Stimulated activated CD8-positive, alpha-beta memory T cell treated with anti-CD3 and anti-CD28 coated beads, Interleukin-2, amount 100 ng/mL, for 1 hour (primary cell): ENCODE measurements at places on chromosomes 5 and 9.

DNA sequence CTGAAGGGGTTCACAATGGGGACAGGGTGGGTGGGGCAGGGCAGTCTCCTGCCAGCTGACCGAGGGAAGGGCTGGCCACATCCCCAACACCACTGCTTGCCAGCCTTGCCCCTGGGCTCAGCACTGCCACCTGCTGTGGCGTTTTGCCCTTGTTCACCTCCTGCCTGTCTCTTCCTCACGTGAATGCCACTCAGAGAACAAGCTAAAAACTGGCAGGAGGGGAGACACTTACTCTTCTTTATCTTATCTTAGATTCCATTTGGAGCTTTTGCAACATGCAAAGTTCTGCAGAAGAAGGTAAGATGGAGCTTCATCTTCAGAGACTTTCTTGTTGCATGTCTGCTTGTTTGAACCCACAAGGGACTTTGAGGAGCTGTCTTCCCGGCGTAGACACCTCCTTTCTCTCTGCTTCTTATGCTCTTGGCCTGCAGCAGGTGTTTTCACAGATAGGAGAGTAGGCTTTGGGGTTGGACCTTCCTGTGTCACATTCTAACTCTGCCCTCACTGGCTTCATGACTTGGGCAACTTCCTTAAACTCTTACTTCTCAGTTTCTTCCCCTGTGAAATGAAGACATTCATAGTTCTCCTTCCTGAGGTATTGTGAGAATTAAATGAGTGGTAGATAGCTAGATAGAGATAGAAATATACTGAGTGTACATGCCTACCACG lies 4.1 kb downstream of the LRSAM1 start:
- no peak for DNase-seq

GRCh38 chr5:59321642-59322041 lies 571.9 kb downstream of the PDE4D start:
- DNase-seq, result no peak

DNA sequence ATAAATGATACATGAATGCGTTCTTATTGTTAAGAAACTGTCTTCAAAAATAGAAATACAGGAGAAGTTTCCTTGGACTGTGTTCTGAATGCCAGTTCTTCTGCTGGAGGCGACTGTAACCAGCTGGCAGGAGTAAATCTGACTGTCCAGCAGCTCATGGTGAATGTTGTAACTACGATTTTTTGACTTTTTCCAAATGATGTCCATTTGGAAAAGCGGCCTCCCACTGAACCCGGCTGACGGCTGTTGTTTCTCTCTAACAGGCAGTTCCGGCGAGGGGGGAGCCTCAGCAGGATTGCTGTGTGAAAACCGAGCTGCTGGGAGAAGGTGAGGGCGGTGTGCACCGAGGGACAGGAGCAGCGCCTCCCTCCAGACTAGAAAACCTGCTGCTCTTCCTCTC lies 91.9 kb downstream of the EHMT1 start:
- no peak for DNase-seq

DNA sequence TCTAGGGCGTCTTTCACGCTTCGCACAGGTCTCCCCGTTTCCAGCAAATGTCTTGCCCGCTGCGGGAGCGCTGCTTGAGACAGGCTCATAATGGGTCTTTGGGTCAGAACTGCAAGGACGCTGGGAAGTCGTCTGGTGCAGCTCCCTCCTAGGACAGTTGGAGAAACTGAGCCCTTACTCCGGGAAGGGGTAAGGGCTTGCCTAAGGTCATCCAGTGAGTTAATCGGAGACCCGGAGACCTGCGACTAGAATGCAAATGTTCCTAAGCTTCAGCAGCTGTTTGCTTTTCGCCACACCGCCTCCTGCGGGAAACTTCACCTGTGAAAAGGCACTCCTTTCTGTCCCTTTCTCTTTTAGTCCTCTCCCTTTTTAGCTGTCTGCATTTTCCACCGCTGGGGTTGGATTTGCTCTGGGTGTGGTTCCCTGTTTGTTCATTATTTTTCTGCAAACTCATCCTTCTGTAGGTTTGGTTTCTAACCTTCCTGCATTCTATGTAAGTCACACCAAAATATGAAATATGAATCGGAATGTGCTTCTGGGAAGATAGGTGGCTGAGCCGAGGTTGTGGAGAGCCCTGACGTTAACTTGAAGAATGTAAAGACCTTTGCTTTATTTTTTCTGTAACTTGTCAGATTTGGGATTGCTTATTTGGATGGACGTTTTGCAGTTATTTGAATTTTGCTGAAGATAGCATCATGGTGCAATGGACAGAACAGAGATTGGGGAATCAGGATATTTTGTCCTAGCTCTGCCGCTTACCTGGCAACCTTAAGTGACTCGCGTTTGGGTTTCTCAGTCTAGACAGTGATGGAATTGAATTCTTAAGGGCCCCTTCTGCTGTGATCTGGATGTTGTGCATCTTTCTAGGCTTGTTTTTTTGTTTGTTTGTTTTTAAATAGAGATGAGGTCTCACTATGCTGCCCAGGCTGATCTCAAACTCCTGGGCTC lies 909 bp downstream of the SLC36A1 start:
- no peak for DNase-seq

- no peak for DNase-seq
Observed at GRCh38 chr9:127907867-127908659, 8.7 kb upstream of the ST6GALNAC6 start.

GRCh38 chr5:15806613-15807012 lies 306.6 kb downstream of the FBXL7 start:
- DNase-seq, result no peak

GRCh38 chr5:62042007-62042406 lies 264.0 kb upstream of the KIF2A start:
- no peak for DNase-seq

- DNase-seq, result no peak
Observed at GRCh38 chr5:89351975-89352374, 469.0 kb upstream of the MEF2C start.

DNA sequence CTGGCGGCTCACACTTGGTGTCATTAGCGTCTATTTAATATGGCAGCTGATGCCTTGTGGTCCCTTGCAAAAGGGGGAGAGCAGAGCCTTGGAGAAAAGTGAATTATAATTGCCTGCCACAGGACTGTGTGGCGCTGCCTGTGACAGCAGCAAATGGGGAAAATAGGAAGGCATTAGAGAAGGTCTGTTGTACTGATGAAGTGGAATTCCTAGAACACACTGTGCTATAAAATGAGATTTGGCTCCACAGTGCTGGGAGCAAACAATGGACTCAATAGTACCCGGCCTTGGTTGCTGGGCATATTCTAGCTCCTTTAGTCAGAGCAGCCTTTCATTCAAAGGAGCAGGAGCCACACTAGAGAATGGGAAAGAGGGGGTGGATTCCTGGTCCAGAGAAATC lies 21.3 kb downstream of the SEMA6A start:
- DNase-seq, result no peak

DNA sequence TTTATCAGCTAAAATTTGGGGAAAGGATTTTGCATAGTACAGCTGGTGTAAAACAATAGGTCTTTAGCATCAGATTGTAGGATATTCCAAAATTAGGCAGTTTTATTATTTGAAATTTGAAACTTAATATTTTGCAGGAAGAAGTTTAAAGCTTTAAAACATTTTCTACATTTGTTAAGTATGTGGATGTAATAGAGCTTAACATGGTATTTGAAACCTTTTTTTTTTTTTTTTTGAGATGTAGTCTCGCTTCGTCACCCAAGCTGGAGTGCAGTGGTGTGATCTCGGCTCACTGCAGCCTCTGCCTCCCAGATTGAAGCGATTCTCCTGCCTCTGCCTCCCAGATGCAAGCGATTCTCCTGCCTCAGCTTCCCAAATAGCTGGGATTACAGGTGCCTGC lies 2.9 kb downstream of the DENND4C start:
- no peak for DNase-seq

DNA sequence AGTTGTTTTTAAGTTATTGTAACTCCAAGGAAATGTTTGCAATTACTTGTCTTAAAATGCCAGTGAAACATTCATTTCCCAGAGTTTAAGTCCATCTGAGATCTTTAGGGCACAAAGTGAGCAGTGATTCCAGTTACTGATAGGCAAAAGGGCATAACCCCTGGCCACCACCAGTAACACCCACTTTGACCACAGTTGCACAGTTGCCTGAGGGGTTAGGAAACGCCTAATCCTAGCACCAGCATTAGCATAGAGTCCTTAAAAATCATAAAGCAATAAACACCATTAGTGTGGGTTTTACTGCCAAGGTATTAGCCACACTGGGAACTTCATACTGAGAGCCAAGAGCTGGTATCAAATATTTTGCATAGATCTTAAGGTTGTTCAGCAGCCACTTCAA lies 143.9 kb downstream of the SNCAIP start:
- no peak for DNase-seq

GRCh38 chr5:14184725-14185124 lies 41.6 kb downstream of the TRIO start:
- DNase-seq, result no peak

- DNase-seq, result no peak
Observed at GRCh38 chr5:27328480-27328879, 290.1 kb upstream of the CDH9 start.

DNA sequence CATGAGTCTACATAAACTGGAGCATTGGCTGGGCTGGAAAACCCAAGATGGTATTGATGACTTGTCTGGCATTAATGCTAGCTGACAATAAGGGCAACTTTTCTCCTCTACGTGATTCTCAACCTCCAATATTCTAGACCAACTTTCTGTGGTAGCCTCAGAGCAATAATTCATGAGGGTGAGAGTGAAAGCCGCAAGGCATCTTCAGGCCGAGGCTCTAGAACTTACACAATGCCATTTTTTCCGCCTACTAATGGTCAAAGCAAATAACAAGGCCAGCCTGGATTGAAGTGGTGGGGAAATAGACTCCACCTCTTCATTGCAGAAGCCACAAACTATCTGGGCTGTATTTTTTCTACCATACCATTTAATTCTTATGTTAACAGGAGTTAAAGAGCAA lies 267.4 kb downstream of the GABRG2 start:
- DNase-seq, result no peak

GRCh38 chr5:151855701-151856100 lies 69.0 kb downstream of the GLRA1 start:
- DNase-seq, result no peak

- no peak for DNase-seq
Observed at GRCh38 chr5:95148453-95148852, 136.4 kb downstream of the MCTP1 start.

DNA sequence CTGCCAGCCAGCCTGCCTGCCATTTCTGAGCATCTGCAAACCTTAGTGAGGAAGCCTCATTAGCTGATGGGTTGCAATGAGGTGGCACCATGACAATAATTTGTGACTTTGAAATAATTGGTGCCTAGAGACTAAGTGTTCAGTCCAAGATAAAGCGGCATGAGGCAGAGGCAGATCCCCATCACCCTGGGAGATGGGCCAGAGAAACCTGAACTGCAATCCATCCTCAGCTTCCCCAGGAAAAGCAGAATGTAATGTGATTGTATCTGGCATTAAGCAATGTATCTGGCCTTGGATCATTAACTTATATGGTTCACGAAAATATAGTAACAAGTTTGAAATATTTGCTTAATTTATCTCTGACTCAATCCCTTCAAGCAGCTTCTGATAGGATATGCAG lies 101.0 kb downstream of the SPOCK1 start:
- DNase-seq, result no peak

- DNase-seq, result no peak
Observed at GRCh38 chr9:132018957-132019405, 60.7 kb downstream of the MED27 start.

- no peak for DNase-seq
Observed at GRCh38 chr5:67187006-67187715, 9.4 kb downstream of the CD180 start.

- DNase-seq, result no peak
Observed at GRCh38 chr9:132595319-132595718, 12.9 kb downstream of the BARHL1 start.

GRCh38 chr9:73780916-73781315 lies 629.3 kb downstream of the ANXA1 start:
- no peak for DNase-seq

DNA sequence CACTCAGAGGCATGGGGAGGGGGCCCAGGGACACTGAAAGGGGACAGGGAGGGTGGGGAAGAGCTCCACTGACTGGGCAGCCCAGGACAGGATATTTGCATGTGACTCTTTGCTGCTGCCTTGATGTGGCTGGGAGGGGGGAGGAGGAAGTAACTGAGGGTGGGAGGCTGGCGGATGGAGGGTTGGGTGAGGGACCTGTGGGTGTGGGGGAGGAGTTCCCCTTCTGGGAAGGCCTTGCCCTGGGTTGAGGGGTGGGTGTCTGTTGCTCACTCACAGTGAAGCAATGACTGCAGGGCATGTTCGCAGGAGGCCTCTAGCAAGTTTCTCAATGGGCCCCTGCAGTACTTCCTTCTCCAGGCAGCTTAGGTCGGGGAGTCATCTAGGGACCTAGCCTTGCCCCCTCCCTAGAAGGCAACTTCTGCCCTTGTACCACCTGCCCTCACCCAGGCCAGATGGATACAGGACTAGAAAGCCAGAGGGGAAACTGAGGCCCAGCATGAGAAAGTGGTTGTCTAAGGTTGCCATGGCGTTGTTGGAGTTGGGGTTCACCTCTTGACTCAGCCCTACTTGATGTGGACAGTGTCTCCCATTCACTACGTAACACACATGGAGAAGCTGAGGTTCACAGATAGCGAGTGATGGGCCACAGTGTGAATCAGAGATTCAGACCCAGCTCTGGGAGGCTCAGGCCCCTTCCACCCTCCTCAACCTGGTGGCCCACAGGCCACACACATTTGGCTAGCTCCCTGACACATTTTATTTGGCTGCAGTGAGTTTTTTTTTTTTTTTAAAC lies 3.0 kb downstream of the GRK6 start:
- DNase-seq, result peak; percentile 66

- no peak for DNase-seq
Observed at GRCh38 chr5:72459913-72460312, 47.3 kb downstream of the ZNF366 start.

DNA sequence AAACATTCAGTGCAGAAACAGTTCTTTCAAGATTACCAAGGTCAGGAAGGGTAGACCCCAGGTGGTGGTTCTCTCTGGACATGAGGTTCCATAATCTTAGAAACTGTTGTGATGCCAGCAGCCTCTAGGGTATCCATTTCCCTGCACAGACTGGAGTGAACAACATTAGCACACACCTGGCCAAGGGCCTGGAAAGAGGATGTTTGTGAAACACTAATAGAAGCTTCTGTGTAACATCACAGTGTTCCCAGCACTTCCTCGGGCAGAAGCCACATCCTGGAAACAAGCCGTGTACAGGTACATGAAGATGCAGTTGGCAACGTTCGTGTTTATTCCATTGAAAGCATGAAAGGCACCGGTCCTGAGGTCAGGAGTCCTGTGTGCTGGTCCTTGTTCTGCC lies 598.2 kb upstream of the KLF4 start:
- DNase-seq, result no peak

GRCh38 chr9:131410044-131410491 lies 16.2 kb downstream of the PRRC2B start:
- no peak for DNase-seq

DNA sequence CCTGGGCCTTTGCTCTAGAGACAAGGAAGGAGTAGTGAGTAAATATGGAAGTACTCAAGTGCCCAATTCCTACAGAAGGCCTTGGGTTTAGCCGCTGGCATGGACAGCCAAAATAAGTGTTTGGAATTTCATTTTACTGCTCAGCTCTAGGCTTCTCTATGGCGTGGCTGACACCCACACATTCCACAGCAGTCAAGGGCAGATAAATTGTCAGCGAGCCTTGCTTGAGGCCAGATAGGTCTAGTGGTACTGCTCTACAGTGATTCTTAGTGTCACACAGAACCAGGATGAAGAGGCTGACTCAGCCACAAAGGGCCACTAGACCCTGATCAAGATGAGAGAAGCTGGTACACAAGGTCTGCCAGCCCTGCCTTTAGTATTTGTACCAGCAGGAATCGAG lies 111.0 kb upstream of the NFIB start:
- DNase-seq, result no peak

GRCh38 chr5:79193643-79194042 lies 42.3 kb upstream of the JMY start:
- DNase-seq, result no peak

GRCh38 chr5:63726496-63726895 lies 235.7 kb downstream of the HTR1A start:
- DNase-seq, result no peak
